ENCODE measurements at places on chromosomes 11 and 22.
A peak's percentile ranks its signal among the peaks of the same experiment; 100 is the strongest.

- peaks cover 31% of the 10 kb centered on the region for H3K4me1 ChIP-seq
- H3K27ac ChIP-seq: peak within 1 kb of the TSS; percentile 97
- DNase-seq: peak; percentile 72
- H3K36me3 ChIP-seq: peaks cover 6% of the 10 kb centered on the region
- H3K4me3 ChIP-seq: peak within 1 kb of the TSS; percentile 94
These were observed at the start of gene ZFTA for GRCh38 chr11:63768237-63769041. Gene ZFTA, minus strand, starts transcription at chr11:63768775. Its CDS starts 153 bp downstream, at chr11:63768622.

- H3K36me3 ChIP-seq: no peaks in the 10 kb centered on the region
- no peaks in the 10 kb centered on the region for H3K27me3 ChIP-seq
- no peak overlapping the region for H3K27ac ChIP-seq
- DNase-seq: no peak
These were observed 1017.9 kb downstream of the TBC1D22A start for GRCh38 chr22:47780281-47780875.

DNA sequence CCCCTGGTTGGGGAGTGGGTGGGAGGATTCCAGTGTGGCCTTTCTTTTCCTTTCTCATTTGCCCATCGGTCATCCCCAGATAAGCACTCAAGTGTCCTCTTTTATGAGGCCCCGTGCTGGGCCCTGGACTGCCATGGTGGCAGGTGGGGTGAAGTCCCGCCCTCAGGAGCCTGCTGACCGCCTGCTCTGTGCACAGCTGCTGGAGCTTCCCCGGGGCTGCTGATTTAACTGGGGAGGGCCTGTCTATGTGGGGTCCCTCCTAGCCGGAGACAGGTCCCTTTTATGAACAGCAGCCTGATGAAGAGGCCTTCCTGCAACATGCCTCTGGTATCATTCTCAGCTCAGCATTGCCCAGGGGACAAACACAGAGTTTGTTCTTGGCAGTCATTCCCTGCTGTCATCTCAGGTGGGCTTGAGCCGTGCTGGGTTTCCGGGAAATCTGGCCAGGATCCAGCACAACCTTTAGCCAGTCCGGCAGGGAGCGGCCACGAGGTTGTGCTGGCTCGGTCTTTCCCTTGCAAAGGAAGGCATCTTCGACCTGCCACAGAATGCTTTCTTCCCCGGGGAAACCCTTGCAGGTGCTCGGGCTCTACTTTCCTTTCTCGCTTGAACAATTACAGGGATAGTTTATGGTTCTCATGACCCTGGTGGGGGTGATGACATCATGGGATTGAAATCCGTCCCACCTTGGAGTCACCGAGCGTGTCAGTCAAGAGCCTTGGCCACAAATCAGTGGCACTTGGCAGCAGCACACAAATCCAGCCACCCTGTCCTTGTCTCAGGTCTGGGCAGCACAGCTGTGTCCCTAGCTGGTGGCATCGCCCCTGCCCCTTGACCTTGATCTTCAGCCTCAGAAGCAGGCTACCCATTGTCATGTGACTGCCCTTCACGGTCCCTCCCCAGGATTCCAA is 20.1 kb downstream of the ST14 start:
- no peaks in the 10 kb centered on the region for H3K27me3 ChIP-seq
- H3K4me1 ChIP-seq: no peaks in the 10 kb centered on the region
- no peak for DNase-seq
- H3K36me3 ChIP-seq: no peaks in the 10 kb centered on the region
- no peak overlapping the region for H3K27ac ChIP-seq
- no peak overlapping the region for H3K4me3 ChIP-seq

DNA sequence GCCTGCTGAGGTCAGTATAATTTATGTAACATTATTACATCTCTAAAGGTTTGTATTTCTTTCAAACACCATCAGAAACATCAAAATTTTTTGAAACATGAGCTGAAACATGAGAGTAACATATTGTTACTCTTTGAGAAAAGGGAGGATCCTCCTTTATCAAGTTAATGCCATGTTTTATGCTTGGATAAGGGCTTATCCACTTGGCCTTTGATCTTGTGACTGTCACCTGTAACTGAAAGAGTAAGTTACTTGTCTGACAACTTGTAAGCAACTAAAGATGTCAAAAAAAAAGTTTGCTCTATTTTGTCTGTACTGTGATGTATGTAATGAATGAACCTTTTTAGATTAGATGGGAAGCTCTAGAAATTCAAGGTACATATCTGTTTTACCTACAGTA is 59.6 kb downstream of the FAR1 start:
- no peaks in the 10 kb centered on the region for H3K27me3 ChIP-seq
- H3K4me3 ChIP-seq: no peak overlapping the region
- H3K4me1 ChIP-seq: no peaks in the 10 kb centered on the region
- H3K27ac ChIP-seq: no peak overlapping the region
- H3K36me3 ChIP-seq: peaks cover 96% of the 10 kb centered on the region
- DNase-seq: no peak

DNA sequence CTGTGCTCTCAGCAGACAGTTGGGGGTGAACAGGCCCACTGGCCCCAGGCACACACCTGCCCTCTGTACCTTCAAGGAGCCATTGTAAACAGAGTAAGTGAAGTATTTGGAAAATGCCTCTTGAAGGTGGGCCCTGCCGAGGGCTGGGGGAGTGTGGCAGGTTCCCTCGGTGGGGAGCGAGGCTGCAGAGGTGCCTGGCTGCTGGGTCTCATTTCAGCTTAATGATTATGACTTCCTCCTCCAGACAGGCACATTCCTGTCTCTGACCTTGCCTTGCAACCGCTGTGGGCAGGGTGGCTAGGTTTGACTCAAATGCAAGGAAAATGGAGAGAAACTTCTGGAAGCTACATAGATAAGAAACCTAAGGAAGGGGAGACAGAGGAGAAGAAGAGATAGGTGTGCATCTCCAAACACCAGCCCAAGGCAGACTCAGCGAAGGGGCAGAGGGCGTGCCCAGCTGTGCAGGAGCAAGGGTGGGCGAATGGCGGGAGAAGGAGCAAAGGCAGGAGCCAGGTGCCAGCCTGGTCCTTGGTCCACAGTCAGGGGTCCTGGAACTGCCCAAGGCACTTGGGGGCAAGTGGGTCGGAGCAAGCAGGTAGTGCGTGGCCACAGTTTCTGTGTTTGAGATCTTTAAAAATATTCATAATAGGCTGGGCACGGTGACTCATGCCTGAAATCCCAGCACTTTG is 14.0 kb downstream of the GRAMD4 start:
- H3K27ac ChIP-seq: no peak overlapping the region
- no peaks in the 10 kb centered on the region for H3K27me3 ChIP-seq
- no peak for DNase-seq
- peaks cover 14% of the 10 kb centered on the region for H3K4me1 ChIP-seq

DNA sequence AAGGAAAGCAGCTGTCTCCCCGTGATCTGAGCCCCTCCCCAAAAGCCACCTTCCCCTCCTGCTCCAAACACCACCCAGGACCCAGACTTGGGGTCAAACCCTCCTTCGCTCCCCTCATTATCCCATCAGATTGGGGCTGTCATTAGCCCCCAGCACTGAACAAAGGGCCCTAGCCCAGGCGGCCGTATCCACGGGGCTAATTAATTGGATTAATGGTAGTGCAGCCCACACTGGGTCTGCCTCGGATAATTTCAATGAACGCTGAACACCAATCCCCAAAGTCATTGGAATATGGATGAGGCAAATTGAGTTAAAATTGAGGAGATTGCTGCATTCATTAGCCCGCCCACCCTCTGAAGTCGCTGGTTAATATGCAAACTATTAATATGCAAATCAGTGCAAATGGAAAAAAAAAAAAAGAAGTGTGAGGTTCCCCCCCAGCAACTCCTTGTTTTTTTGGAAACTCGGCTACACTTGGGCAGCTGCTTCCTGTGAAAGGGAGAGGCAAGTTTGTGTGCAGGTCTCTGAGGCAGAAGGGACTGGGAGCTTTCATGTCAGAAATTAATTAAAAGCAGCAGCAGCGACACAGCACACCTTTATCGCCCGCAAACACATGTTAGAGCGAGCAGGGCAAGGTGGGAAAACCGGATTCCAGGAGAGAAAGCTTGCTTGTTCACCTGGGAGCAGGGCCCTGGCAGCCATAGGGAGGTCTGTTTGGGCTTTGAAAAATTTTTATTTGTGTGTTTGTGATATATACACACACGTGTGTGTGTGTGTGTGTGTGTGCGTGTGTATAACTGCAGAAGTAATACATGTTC is 517.8 kb downstream of the MIAT start:
- no peaks in the 10 kb centered on the region for H3K36me3 ChIP-seq
- no peaks in the 10 kb centered on the region for H3K27me3 ChIP-seq
- H3K27ac ChIP-seq: no peak overlapping the region
- no peak overlapping the region for H3K4me3 ChIP-seq
- peak; percentile 35 for DNase-seq

Measured in neuronal stem cell (in vitro differentiated cells).